ENCODE measurements at places on chromosomes 6 and 20.
A peak's percentile ranks its signal among the peaks of the same experiment; 100 is the strongest.

DNA sequence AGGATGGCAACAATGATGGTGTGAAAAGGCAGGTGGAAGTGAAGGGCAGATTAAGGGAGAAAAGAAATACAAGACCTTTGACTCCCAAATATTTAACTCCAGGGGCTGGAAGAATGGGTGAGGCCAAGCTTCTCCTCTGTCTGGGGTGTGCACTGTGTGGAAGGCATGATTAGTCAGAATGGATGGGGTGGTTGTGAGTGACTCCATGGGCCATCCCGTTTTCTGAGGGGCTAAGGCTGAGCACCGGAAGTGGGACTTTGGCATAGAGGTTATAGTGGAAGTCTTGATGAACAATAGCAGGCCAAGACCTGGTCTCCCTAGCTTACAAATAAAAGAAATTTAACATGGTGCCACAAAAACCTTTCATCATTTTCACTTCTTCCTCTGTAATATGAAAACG is 12.1 kb downstream of the E2F3 start:
- DNase-seq, result no peak

GRCh38 chr6:15769511-15770018 is 106.7 kb upstream of the DTNBP1 start:
- peak; percentile 15 for DNase-seq

DNA sequence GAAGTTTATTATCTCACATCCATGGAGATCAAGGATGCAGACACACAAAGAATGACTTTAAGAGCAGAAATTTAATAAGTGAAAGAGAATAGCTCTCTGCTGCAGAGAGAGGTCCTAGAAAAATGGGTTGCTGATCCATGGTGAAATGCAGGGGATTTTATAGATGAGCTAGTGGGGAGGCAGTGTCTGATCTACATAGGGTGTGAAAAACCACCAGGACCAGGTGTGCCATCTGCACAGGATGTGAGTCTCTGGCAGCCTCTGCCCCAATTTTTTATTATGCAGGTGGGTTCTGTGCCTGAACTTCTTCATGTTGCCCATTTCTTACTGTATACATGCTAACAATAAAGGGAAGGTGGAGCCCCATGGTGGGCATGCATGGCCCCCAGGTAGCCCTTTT is 19.9 kb upstream of the NANP start:
- DNase-seq, result no peak

DNA sequence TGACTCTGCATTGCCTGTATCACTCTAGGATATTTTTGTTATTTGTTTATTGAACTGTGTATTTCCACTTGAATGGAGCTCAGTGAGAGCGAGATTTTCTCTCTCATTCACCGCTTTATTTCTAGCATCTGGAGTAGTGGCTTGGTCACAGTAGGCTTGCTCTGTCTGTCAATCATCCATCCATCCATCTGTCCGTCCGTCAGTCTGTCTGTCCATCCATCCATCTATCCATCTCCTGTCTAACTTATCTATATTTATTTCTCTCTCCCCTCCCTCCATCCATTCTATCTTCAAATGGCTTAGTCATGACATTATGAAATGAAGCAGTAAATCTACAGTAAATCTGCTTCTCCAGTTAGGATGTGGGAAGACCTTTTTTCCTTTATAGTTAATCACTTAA is 94.6 kb downstream of the TIAM2 start:
- no peak for DNase-seq

- no peak for DNase-seq
These were observed 392.3 kb upstream of the RUNX2 start for GRCh38 chr6:44935693-44936300.

GRCh38 chr6:32679492-32679891 is 13.0 kb upstream of the HLA-DQB1 start:
- no peak for DNase-seq

- no peak for DNase-seq
These were observed at the start of gene JPH2 for GRCh38 chr20:44187054-44187771. Gene JPH2, minus strand, starts transcription at chr20:44187188. Its CDS starts 483 bp downstream, at chr20:44186705.

DNA sequence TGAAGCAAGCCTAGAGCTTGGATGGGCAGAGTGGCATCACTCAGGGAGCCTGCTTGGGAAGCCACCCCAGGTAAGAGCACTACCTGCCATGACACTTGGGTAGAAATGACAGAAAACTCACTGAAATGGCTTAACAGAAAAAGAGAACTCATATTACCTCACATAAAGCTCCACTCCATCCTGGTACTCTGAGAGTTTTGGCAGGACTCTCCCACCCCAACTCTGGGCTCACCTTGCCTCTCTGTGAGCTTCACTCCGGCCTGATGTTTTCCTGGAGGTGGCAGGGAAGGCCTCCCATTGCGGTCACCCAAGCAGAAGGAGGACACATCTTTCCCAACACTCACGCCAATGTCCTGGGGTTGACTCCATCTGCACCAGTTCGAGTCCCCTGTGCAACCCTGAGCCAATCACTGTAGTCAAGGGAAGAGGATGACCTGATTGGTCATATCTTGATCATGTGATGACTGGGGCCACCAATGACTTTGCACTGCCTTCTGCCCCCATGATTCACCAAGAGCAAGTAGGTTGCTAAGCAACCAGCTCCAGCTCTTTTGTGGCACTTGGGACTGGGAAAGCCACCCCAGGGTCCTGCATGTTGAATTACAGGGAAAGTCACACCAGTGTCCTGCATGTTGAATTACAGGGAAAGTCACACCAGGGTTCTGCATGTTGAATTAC is 446.1 kb upstream of the SULF2 start:
- DNase-seq, result no peak

- no peak for DNase-seq
These were observed 671.2 kb downstream of the COL12A1 start for GRCh38 chr6:74534465-74535211.

GRCh38 chr6:72627539-72627938 is 5.7 kb downstream of the KCNQ5 start:
- no peak for DNase-seq

- no peak for DNase-seq
These were observed 40.2 kb downstream of the ITCH start for GRCh38 chr20:34403063-34403827.

DNA sequence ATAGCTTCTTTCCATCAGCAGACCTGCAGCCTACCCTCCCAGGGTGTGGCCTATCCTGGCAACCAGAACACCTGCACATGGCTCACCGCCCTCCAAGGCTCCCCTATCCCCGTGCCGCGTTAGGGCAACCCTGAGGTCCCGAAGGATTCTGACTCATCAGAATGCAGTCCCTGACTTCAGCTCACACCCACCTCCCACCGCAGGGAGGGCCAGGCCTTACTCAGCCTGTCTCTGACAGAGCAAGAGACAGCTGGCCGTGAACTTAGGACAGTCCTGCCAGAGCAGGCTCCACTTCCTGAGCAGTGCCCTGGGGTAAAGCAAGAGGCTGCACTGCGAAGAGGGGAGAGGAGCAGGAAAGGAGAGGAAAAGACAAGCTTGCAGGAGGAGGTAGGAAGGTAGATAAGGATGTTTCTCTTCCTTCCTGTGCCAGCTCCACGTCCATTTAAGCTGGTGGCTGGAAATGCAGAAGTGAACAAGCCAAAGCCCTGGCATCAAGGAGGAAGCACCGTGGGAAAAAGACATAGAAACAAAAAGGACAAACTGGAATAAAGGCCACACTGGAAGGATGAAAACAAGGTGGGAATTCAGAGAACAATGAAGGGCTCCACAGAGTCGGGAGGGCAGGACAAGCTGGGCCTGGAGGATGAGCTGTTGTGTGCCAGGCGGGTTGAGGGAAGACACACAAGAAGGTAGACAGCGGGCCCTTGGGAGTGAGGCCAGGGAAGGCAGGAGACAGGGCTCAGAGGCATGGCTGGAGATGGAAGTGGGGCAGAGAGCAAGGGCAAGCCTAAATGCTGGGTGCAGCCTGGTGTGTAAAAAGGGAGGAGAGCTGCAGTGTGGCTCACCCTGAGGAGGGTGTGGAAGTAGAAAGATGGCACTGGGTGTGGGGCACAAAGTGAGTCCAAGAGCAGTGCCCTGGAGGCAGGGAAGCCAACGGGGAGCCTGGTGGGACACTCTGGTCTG is 102.7 kb downstream of the SLC23A2 start:
- DNase-seq, result no peak

DNA sequence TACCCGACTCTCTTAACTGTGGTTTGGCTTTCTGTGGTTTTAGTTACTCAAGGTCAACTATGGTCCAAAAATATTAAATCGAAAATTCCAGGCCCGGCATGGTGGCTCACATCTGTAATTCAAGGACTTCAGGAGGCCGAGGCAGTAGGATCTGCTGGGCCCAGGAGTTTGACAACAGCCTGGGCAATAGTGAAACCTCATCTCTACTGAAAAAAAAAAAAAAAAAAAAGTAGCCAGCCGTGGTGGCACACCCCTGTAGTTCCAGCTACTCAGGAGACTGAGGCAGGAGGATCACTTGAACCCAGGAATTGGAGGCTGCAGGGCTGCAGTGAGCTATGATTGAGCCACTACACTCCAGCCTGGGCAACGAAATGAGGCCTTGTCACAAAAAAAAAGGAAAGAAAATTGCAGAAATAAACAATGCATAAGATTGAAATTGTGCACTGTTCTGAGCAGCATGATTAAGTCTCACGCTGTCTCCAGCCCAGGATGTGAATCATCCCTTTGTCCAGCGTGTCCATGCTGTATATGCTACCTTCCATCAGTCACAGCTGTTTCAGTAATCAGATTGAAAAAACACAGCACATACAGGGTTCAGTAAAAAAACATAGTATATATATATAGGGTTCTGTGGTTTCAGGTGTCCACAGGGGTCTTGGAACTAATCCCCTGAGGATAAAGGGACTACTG is 40.7 kb downstream of the RGS17 start:
- no peak for DNase-seq

- no peak for DNase-seq
These were observed 3.5 kb upstream of the LTA start for GRCh38 chr6:31568537-31568961.

GRCh38 chr6:117600008-117600743 is 2.1 kb downstream of the GOPC start:
- peak; percentile 53 for DNase-seq

GRCh38 chr6:140064366-140064765 is 689.9 kb upstream of the CITED2 start:
- no peak for DNase-seq

DNA sequence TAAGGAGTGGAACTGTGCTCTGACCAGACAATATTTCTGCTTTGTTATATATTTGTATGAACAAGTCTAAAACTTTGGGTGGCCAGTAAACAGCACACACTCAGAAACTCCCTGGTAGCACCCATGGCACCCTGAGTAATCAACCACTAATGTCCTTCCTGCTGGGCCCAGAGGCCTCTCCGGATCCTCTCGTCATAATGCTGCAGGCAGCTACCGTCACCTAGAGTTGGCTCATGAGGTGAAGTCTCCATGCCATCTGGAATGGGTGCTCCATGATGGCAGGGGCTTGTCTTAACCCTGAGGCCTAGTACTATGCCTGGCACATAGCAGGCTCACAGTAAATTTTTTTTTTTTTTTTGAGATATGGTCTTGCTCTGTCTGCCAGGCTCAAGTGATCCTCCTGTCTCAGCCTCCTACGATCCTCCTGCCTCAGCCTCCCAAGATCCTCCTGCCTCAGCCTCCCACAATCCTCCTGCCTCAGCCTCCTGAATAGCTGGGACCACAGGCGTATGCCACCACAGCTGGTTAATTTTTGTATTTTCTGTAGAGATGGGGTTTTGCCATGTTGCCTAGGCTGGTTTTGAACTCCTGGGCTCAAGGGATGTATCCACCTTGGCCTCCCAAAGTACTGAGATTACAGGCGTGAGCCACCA is 3.0 kb upstream of the SDCBP2 start:
- DNase-seq, result no peak

DNA sequence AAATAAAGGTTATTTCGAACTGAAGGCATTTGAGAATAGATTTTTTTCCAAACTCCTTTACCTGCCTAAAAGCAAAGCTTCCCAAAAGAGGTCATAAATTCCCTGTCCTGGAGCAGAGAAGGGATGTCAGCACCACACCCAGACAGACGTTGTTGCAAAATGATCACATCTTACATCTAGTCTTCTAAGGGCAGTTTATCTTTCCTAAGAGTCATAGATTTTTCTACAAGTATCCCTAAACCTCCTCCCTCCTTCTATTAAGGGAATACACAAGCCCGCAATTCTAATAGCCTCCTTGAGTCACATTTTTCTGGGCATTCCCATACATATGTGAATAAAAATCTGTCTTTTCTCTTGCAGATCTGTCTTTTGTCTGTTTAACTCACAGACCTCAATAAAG is 20.6 kb upstream of the AKAP12 start:
- DNase-seq, result no peak

GRCh38 chr20:38725148-38725901 is 1.0 kb downstream of the SLC32A1 start:
- no peak for DNase-seq

- DNase-seq, result no peak
These were observed 87.1 kb downstream of the COL19A1 start for GRCh38 chr6:69953491-69953890.

- peak; percentile 98 for DNase-seq
These were observed 7.7 kb upstream of the C20orf203 start for GRCh38 chr20:32681175-32682084.

DNA sequence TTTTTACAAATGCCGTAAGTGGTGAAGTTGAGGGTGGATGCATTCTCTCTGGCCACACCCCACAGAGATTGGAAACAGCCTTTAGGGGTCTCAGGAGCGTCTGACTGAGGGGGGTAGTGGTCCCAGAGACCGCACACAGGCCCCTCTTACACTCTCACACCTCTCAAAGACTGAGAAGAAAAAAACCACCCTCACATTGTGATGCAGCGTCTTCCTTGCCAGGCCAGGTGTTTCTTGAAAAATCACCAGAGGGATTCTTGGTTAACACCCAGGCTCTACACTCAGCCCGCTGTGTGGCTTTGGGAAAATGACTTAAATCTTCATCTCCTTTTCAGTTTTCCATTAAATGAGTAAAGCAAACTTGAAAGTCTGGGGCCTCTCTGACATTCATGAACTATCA is 115.8 kb upstream of the SPTLC3 start:
- no peak for DNase-seq

DNA sequence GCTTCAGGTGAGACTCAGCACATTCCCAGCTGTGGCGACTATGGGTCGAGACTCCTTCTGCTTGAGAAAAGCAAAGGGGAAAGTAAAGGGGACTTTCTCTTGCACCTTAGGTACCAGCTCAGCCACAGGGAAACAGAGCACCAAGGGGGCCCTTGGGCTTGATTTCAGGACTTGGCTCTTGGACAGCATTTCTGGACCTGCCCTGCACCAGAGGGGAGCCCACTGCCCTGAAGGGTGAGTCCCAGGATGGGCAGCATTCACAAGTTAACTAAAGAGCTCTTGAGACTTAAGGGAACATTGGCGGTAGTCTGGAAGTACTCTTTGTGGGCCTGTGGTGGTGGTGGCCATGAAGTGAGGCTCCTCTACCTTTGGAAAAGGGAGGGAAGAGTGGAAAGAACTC is 50.3 kb upstream of the RCAN2 start:
- DNase-seq, result no peak

Measured in hematopoietic multipotent progenitor cell treated with erythropoietin and hydrocortisone succinate and interleukin-3 and kit ligand, for 4 days (in vitro differentiated cells).